Stimulated activated CD4-positive, alpha-beta T cell treated with anti-CD3 and anti-CD28 coated beads, Interleukin-15, amount 100 ng/mL, for 48 hours (primary cell): ENCODE measurements at places on chromosomes 2 and 18.

GRCh38 chr2:601806-602455 lies 75.3 kb downstream of the TMEM18 start:
- DNase-seq, result no peak

DNA sequence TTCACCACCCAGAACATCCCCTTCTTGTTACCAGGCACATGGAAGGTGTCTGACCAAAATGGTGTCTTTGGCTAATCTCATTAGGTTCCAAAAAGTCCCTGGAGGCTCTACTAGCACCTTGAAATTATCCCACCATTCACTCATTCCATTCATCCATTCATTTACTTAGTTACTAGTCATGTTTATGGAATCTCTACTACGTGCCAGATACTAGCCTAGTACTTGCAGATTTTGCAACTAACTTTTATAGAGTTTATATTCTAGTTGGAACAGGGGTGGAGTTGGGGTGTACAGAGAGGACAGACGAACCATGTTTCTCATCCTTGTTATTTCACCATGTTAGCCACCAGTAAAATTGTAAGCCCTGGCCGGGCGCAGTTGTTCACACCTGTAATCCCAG lies 4.0 kb upstream of the NOP58 start:
- no peak for DNase-seq

GRCh38 chr2:152822676-152823075 lies 104.3 kb downstream of the ARL6IP6 start:
- DNase-seq, result no peak

- no peak for DNase-seq
These were observed 79.8 kb downstream of the C1D start for GRCh38 chr2:67982956-67983355.

DNA sequence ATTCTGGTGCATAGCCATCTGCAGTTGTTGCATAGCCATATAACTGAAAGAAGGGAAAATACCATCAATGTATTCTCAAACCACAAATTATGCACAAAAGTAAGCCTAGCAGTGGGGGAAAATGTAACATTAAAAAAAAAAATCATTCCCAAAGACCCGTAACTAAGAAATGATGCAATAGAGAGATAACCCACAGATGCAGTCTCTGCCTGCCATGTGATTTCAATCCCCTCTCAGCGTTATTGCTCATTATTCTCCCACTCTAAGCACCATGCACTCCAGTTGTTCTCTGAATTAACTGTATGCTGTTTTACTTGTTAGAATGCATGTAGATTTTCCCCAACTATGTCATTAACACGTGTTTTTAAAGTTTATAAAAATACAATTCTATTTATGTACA lies 14.1 kb downstream of the DSC1 start:
- DNase-seq, result no peak

DNA sequence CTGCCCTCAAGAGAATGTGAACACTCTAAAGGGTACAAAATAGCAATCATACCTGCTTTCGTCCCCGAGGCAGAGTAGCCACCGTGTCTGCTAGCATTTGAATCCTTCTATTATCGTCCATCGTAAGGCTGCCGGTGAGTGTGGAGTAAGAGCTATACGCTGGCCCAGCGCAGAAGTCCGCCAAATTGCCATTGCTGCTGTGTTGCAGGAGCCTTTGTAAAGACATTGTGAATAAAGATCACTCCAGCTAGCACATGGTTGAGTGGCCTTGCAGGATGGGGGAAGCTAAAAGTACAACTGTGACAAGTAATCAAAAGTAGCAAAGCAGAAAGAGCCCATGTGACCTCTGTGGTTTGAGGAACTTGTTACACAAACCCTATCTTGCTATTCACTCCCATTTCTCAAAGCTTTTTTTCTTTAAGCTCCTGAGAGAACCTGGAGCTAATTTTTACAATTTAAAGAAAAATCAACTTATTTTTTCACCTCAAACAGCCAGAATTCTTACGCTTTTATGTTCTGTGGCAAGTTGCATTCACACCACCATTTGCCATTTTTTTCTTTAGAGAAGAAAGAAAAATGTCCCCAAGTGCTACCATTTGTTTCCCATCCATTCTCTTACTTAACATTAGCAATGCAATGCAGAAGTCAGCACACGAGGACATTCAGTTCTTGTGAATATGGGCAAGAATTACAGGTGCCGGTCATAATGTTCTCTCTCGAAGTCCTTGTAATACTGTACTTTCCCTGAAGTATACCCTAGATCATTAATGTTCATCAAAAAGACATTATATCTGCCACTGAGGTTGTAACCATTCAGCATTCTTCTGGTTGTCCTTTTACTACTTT lies at the start of gene CYTIP:
Gene CYTIP (minus strand): TSS at position 295 of the 846 bp plus-strand sequence. CDS start 69 bp downstream, at position 226.
- DNase-seq, result no peak

DNA sequence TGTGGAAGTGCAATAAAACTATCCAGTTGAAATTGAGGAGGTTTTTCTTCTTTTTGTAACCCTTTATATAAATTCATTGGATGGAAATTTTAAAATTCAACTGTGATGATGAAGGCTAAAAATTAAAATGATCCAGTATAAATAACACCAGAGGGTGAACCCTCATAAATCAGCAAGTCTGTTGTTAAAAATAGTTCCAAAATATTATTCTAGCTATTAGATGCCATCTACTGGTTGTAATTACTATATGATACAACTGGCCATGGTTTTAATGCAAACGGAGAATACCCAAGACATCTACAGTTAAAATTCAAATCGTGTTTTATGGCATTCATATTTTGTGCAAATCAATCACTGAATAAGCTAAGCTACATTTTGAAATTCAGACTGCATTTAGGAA lies 53.8 kb downstream of the TMEM200C start:
- DNase-seq, result no peak

DNA sequence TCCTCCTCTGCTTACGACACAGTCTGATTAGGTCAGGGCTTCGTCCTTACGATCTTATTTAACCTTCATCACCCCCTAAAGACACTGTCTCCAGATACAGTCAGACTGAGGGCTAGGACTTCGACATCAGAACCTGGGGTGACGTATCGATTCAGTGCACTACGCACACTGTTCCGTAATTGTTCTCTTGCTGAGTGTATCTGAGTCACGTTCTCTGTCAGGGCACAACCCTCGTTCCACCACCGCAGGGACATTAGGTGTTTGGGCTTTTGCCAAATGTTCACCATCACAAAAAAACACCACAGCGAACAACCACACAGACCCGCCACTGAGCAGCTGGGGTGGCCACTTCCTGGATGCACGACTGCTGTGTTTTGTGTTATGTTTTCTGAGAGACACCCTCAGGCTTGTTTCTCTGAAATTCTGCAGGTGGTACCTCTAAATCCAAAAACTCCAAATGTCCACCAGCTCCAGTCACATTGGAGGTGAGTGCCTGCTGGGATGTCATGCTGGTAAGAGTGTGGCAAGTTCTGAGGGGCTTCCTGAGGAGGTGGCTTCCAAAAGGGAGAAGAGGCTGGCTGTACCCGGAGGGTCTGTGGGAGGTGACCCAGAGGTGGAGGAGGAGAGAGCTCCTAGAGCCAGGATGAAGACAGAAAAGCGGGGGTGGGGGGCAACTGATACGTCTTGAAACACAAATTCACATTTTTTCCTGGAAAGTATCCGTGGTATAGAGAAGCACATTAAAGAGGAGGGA lies 66.6 kb downstream of the ADNP2 start:
- peak; percentile 11 for DNase-seq

- no peak for DNase-seq
These were observed 167.1 kb upstream of the SPHKAP start for GRCh38 chr2:228348516-228349064.

DNA sequence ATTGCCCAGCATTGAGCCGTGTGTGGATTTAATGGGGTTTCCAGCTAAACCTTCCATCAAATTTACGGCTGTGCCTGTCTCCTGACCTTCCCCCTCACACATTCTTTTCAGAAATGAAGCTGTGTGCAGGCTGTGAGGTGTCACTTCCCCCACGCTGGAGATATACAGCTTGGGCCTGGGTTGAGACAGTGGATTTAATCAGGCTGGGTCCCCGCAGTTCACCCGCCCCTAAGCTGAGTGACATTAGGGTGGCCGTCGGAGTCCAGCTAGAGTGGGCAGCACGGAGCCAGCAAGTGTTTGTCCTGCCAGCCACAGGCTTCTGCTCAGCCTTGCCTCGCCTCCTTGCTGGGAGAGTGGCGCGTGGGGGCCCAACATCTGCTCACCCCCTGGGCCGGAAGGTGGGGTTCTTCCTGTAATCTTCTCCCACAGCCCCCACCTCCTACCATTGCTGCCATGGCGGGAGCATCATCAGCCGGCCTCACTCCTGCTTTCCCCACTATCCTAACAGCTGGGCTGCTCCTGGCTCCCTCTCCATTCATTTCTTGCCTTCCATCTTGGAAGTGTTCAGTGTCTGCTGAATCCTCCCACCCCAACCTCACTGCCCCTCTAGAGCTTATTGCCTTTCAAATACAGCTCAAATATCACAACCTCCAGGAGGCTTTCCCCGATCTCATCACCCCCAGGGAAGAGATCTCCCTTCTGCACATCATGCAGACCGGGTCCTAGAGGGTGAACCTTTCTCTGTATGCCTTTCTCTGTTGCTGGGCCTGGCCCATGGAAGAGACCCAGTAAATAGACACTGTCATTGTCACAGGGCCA lies 149.0 kb downstream of the GLI2 start:
- no peak for DNase-seq

- no peak for DNase-seq
These were observed 45.3 kb upstream of the IL1R2 start for GRCh38 chr2:101946372-101947039.

GRCh38 chr2:66577321-66578053 lies 142.6 kb downstream of the MEIS1 start:
- no peak for DNase-seq

DNA sequence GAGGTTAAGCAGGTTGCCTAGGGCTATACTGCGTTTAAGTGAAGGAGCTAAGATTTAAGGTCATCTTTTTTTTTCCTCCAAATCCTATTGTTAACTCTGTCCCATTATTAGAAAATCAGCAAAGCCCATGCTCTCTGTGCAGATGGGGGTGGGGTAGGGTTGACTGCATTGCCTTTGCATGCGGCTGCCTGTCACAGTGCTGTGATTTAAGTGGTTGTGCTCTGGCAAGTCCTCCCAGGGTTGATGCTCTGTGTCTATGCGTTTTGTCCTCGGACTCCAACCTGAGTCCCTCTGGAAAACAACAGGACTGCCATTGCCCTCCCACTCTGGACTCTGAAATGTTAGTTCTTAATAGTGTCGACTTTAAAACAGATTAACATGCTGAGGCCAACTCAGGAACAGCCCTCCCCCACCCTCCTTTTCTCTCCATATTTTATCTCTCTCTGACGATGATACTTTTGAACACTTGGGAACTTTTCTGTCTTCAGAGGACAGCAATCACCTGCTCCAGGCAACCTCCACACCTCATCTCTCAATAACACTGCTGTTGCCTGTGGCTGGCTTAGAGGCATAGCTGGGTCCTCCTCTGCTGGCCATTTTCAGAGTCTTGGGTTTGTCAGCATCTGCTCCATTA lies 5.8 kb downstream of the FHOD3 start:
- no peak for DNase-seq

DNA sequence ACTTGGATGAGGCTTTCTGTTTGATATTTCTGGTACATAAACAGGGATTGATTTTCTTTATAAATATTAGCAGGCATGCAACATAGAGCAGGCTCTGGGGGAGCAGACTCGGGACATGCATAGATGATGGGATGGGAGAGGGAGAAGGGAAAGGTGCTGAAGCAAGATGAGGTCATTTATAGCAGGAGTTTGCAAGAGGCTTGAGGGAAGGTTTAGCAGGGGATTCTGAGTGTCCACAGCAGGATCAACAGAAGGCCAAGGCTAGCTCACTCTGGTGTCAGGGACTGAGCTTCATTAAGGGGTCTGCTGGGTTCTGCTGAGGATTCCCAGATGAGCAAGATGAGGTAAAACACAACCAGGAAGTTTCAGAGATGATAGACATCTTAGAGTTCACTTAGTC lies 309.1 kb upstream of the CELF4 start:
- no peak for DNase-seq

- DNase-seq, result no peak
These were observed 104.4 kb upstream of the MAPRE2 start for GRCh38 chr18:34936772-34937171.

GRCh38 chr2:159187106-159187505 lies 99.4 kb downstream of the WDSUB1 start:
- DNase-seq, result no peak

DNA sequence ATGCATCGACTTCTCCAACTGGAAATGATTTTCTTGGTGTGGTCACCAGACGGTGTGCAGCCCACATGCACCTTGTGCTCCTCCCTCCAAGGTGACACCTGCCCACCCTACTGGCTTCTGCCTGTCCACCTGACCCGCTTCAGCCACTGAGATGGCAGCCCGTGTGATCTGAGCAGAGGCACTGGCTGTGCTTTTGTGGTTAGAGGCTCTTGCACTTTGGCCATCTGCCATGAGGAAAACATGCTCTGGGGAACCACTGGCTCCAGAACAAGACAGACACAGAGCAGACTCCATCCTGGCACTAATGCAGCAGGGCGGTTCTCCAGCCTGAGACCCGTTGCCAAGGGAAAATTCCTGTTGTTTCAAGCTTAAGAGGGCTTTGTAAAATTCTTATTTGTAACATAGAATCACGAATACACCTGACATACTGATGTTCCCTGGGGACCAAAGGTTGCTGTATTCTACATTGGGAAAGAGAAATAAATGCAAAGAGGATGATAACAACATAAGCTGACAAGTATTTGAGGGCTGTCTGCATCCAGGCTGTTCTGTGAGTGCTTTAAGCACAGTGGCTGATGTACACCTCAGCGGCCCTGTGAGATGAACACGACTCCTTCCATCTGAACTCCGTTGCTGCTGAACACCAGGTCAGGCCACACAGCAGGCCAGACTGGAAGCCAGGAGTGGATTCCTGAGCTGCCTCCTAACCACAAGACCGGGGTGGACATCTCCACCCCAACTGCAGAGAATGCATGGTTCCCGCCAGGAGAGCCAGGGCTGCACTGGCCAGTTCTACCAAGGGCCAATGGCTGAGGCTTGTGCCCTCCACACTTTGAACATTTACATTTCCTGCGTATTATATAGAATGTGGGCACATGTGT lies 820.4 kb downstream of the GALR1 start:
- DNase-seq, result no peak

DNA sequence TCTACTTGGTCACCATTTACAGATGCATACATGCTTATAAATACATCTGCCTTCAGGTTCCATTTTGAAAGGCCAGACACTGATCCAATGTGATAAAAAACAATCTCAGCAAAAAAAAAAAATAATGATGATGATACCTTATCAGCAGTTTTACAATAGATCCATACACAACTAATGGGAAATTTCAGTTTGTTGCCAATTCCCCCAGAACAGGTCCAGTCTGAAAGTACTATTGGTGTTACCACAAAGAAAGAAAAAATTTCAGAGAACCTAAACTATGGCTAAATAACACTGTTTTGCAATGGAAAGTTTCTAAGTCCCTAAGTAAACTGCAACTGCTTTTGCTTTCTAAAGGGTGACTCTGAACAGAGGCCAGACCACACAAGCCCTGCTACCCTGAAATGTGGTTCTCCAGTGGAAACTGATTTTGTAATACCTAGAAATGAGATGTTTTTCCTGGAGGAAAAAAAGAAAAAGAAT lies 54.1 kb downstream of the LPIN2 start:
- no peak for DNase-seq

GRCh38 chr2:154794406-154794805 lies 95.9 kb downstream of the KCNJ3 start:
- no peak for DNase-seq

GRCh38 chr2:113910110-113910717 lies 20.3 kb downstream of the ACTR3 start:
- DNase-seq, result peak; percentile 38

GRCh38 chr18:40004246-40004645 lies 1950.8 kb upstream of the PIK3C3 start:
- no peak for DNase-seq
